ENCODE measurements at places on chromosomes 7 and 10.

- no peak for DNase-seq
Observed at GRCh38 chr7:28126410-28127041, 54.1 kb downstream of the JAZF1 start.

- no peak for DNase-seq
Observed at GRCh38 chr10:33133557-33133956, 175.5 kb upstream of the ITGB1 start.

- no peak for DNase-seq
Observed at GRCh38 chr10:70647086-70647485, 25.2 kb upstream of the ADAMTS14 start.

- no peak for DNase-seq
Observed at GRCh38 chr10:78936412-78937342, 132.1 kb upstream of the ZMIZ1 start.

- no peak for DNase-seq
Observed at GRCh38 chr7:140981951-140982350, 32.8 kb downstream of the MRPS33 start.

DNA sequence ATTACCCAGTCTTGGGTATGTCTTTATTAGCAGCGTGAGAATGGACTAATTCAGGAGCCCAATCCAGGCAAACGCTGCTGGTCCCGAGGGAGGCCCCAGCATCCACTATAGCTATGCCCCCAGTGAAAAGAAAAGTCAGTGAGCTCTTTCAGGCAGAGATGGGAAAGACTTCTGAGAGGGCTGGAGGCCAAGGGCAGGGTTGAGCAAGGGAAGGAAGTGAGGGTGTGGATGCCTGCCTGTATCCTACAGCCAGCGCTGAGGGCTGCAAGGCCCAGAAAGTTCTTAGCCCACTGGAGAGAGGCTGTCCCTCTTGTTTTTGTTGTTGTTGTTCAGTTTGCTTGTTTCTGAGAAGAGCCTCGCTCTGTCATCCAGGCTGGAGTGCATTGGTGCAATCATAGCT, 261.6 kb downstream of the ZEB1 start:
- no peak for DNase-seq

DNA sequence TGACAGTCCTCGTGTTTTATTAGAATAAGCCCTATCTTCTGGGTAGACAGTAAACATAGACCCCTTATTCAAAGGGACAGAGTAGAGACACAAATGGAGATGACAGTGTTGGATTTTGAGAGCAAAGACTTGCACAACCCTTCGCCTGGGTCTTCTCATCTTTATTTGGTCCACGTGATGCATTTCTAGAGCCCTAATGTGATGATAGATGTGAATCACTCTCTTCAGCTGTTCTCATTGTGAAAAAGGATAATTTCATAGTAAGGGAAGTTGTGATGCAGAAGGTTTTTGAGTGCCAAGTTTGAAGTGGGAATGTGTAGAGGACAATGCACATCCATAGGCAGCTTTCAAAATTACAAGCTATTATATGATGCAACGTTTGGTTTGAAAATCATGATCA, 86.3 kb downstream of the CREB5 start:
- DNase-seq, result no peak

GRCh38 chr10:82544377-82544776, 669.4 kb downstream of the NRG3 start:
- no peak for DNase-seq

- DNase-seq, result no peak
Observed at GRCh38 chr7:70699271-70699670, 432.7 kb upstream of the GALNT17 start.

GRCh38 chr10:51972733-51973346, 273.4 kb upstream of the CSTF2T start:
- no peak for DNase-seq

GRCh38 chr10:58189269-58189668, 78.4 kb downstream of the IPMK start:
- DNase-seq, result no peak

- peak; percentile 79 for DNase-seq
Observed at GRCh38 chr10:12348870-12349628, at the start of gene CAMK1D. CAMK1D (plus strand) TSS chr10:12349547.

DNA sequence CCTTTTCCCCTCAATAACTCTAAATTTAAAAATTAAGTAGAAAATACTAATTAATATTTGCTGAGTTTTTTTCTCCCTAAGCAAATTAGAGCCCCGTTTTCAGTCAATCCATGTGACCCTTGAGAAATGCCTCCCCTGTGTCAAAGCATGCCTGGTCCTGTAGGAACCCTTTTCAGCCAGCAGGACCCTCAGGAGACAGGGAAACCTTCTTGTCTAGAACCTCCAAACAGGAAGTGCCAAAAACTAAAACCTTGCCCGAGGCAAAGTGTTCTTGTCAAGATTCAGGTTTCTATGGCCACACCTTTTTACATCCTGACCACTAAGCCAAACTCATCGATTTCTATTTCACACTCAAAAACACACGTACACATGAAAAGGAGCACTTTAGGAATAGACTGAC, 60.1 kb upstream of the NFE2L3 start:
- no peak for DNase-seq

DNA sequence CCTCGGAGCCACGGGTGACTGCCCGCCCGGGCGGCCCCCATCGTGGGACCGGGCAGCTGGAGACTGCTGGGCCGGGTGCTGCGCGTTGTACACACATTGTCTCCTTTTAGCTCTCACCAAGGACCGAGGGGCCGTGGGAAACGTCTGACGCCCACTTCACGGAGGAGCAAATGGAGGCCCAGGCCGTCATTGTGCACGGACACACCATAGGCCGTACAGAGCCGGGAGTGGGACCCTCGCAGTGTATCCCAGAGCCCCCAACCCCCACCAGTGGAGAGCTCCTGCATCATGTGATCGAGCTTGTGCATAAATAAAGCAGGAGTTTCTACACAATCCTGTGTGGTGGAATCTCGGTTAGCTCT, 722 bp downstream of the DENND10 start:
- no peak for DNase-seq

DNA sequence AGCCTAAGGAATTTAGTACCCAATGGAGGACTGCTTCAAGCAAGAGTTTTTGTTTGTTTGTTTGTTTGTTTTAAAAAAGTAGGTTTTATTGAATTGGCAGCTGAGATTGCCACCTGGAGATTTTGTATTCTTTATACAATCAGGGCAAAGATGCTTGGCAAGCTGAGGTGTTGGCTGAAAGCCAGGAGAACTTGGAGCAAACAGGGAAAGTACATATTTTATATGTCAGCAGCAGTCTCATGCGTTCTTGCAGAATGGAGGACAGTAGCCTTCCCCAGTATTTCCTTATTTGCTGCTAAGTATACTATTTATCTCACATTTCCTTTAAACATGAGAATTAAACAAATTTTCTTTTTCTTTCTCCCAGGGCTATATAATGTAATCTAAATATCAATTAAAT, 22.6 kb upstream of the ICA1 start:
- no peak for DNase-seq

DNA sequence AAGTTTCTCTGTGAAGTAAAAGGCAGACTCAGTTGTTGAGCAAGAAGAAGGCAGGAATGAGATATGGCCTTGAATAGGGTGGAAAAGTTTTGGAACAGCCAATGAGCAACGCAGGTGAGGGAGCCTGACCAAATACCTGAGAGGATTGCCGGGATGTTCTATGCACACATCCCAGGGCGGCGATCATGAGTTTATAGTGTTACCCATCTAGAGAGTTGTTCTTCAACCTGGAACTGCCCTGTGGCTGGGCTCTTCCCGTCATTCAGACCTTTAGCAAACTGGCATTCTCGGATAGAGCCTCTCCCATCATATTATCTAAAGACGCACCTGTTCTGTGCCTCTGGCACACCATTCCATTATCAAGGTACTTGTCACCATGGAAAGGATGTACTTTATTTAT, 103.0 kb upstream of the KIF5B start:
- DNase-seq, result no peak

DNA sequence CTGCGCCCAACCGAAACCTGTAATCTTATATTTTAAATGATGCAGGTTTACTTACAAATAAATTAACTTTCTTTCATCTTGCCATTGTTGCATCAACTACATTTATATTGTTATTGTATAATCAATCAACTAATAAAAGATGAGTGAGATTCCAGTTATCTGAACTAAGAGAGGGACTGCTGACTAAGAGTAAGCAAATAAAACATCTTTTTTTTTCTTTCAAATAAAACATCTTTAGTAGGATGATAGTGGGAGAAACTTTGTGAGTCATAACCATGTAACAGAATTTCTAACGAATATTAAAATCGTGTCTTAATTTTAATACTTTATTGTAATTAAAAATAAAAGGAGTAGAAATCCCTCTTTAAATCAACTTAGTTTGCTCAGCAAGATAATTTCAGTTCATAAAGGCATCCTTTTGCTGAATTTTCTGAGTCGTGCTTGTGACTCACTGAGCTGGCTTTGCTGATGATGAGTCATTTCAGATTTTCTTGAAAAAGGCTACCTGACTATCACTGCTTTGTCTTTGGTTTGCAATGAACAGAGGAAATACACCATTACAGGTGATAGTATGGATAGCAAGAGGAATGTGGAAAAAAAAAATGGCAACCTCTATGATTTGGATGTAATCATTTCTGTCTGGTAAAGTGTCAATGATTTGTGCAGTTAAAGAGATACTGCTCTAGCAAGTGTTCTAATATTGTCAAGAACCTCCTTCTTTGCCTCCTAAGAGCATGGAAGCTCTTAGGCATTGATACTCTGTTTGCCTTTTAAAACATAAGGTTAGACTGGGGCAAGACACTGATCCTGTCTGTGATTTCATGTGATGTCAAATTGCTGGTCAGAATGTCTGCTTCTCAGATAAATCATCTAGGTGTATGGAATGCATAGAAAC, 119.5 kb downstream of the GPR158 start:
- DNase-seq, result no peak
